Cortex of kidney (tissue), 1 donor: ENCODE measurements at places on chromosomes 11 and 22.

DNA sequence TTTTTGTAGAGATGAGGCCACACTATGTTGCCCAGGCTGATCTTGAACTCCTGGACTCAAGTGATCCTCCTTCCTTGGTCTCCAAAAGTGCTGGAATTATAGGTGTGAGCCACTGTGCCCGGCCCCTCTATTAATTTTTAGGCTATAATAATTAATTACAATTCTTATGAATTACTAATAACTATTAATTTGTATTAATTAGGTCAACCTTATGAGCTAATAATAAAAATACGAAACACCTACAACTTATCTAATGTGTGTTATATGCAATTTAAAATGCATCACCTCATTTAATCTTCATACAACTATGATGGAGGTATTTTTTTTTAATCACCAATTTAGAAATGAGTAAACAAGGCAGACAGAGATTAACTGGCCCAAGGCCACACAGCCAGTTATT lies 26.2 kb downstream of the LRP4 start:
- no peak for DNase-seq

GRCh38 chr22:50031189-50032091 lies 18.9 kb upstream of the IL17REL start:
- DNase-seq, result no peak

DNA sequence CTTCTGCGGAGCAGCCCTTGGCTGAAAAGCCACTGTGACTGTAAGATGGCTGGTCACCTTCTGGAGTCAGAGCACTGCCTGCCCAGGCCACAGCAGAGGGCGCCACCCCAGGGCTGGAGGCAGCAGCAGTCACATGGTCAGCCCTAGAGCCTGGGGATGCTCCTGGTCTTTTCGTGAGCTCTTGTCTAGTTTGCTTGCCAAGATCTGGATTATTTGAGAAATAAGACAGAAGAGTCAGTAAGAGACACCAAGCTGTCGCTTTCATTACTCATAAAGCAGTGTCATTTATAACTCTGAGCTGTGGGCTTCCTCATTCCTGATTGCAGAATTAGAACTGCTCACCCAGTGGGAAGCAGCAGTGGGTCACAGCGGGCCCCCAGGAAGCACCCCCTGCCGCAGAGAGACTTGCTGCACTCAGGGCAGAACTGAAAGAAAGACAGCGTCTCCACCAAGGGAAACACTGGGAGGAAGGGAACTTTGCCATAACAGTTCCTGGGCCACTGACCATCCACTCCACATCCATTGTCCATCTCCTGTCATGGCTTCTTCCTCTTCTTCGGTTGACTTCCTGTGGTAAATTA lies 56.7 kb downstream of the PPP6R2 start:
- no peak for DNase-seq

DNA sequence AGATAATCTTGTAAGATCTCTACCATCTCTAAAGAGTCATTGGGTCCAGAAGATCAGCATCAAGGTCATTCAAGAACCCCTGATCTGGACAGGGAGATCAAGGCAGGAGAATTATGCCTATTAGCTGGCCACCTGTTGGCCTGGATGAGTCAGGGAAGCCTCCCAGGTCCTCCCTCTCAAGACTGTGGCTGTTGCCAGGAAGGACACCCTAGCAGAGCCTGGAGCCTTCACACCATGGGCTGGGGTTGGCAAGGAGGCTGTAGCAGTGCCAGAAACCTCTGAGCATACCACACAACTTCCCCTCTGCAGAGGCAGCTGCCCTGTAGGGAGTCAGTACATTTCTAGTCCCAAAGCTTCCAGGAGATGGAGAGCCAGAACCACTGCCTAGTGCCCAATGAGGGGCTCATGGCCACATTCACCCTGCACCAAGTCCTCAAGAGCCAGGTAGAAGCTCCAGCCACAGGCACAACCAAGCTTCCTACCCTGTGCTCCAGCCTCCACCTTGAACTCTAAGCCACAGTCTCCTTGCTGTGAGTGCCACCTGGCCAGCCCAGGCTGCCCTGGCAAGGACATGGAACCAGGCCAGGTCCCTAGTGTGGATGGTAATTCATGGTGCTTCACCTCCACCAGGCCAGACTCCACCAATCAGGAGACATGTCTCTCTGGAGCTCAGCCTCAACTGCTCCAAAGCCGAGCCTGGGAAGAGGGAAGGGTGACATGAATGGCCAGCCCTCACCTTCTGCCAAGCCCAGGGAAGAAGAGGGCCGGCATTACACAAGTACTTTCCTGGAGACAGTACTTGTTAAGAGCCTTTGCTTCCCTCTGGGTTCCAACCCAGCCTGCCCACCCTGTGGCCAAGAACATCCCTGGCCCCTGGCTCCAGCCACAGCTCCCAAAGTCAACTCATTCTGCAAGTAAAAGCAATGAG lies 124.3 kb downstream of the BUD13 start:
- no peak for DNase-seq

DNA sequence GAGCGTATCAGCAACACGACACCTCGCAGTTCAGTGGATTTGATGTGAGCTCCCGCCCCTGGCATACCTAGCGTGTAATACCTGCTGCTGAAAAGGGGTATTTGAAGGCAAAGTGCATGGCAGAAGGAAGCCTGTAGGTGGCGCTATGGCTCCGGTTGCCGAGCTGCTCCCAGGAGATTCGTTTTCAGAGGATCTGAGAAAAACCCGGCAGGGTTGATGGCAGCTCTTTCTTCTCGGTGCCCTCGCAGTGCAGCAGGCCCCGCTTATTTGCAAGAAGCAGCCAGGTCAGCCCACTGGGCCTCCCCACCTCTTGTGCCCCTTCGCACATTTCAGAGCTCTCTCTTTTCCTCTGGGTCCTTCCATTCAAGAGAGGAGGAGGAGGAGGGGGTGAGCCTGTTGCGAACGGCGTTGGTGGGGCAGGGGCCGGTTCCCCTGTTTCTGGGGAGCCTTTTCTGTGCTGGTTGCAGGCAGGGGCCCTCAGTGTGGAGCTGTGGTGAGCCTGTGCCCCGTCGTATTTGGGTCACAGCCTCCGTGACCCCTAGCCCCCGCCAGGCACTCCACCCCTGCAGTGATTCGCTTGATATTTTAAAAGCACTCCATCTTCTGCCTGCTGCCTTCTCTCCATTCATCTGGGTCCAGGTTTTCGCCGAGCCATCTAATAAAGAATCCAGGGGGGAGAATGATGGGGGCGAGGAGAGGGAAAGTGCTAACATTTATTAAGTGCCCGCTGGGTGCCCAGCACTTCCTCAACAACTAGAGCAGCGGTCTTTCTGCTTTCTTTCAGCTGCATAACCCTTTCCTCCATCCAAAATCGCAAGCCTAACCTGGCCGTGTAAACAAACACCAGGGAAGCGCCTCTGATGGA lies 85.3 kb upstream of the SYT13 start:
- DNase-seq, result no peak

DNA sequence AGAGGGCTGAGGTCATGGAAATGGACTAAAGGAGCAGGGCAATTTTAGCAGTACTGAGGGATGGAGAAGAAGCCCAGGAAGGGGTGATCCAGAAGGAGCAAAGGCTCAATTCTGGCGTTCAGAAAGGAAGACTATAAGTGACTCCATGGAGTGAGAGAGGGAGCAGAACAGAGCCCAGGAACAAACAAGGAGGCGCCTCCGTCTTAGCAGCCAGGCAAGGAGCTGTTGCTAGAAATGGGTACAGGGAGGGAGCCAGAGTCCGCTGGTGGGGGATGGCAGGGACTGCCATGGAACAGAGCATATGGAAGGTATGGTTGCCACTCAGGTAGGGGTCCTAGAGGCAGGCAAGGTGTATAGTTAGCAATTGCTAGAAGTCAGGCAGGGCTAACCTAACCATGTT lies 20.5 kb upstream of the STK33 start:
- DNase-seq, result no peak

- no peak for DNase-seq
Measured at GRCh38 chr22:19605508-19606331, 81.5 kb upstream of the CLDN5 start.

GRCh38 chr22:35470903-35471321 lies 69.7 kb upstream of the RASD2 start:
- DNase-seq, result no peak

DNA sequence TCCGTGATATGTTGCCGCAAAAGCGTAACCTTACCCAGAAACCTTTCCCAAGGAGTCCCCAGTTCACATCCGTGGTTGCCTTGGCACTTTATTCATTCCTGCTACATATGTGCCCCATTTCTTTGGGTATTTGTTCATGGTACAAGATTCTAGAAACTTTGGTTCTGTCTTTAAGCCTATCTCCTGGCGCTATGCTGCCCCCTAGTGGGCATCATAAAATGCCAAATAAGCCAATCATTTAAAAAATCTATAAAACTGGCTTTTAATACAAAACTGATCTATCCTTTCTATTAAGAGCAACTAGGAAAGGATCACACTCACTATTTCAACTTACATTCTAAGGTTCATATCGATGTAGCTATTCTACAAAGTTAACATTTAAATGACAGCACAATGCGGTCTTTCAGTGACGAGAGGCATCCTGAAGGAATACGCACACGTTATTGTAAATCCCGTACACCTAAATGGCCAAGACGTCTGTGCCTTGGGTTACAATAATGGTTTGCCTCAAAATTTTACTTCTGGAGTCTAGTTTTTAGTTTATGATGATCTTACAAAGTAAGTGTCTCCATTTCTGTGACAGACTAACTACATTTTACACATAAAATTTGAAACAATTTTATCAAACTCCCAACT lies 16.2 kb downstream of the PIWIL3 start:
- no peak for DNase-seq

DNA sequence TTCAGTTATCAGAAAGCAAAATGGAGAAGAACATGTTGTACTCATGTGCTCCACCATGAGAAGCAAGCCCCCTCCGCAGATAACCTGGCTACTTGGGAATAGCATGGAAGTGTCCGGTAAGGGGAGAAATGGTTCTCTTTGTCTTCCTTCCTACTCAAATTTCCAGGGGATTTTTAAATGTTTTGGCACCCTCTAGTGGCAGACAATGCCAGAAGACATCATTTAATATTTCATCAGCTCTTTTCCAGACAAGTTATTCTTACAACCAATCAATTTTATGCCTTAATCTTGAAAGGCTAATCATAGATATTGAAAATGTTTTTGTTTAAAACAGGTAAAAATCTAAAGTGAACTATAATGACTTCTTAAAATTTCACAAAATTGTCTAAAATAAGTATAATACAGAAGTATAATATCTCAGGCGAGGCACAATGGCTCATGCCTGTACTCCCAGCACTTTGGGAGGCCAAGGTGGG lies 15.7 kb downstream of the CRTAM start:
- DNase-seq, result no peak

DNA sequence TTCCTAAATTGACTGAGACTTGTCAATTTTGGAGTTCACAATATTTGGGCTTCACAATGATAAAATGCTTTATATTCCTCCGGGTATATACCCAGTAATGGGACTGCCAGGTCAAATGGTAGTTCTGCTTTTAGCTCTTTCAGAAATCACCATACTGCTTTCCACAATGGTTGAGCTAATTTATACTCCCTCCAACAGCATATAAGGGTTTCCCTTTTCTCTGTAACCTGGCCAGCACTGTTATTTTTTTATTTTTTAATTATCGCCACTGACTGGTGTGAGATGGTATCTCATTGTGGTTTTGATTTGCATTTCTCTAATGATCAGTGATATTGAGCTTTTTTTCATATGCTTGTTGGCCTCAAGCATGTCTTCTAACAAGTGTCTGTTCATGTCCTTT lies 21.8 kb downstream of the NARS2 start:
- no peak for DNase-seq

- no peak for DNase-seq
Measured at GRCh38 chr22:49590381-49590780, 237.3 kb downstream of the BRD1 start.

DNA sequence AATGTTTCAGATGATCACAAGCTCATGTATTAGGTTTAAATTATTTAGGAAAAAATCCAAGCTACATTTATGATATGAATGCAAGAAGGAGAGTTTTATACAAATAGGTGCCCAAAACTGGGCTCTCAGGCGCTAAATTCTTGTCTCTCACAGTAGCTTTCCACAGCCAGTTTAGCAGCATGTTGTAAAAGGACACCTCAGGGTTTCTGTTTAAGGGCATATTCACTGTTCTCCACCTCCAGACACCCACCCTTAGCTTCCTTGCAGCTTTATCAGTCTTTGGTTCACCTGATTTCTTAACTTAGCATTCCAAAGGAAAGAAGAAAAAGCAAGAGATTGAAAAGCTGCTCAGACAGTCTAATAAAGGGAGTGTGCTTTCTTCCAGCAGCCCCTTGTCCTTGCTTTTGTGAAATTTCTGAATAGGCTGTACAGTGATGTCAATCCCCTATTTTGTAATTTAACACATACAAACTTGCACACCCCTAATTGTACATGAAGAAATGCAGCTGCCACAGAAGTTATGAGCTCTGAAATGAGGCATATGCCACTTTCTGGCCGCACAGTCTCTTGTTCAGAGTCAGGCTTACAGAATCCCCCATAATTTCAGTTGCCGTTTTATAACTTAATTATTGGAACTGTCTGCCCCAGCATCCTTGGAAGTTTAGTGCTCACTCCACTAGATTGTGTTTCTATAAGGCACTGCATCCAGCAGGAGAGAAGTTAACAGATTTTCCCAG lies 262.1 kb downstream of the DDX10 start:
- no peak for DNase-seq

- DNase-seq, result no peak
Measured at GRCh38 chr11:134258577-134258976, 5.2 kb downstream of the ACAD8 start.

DNA sequence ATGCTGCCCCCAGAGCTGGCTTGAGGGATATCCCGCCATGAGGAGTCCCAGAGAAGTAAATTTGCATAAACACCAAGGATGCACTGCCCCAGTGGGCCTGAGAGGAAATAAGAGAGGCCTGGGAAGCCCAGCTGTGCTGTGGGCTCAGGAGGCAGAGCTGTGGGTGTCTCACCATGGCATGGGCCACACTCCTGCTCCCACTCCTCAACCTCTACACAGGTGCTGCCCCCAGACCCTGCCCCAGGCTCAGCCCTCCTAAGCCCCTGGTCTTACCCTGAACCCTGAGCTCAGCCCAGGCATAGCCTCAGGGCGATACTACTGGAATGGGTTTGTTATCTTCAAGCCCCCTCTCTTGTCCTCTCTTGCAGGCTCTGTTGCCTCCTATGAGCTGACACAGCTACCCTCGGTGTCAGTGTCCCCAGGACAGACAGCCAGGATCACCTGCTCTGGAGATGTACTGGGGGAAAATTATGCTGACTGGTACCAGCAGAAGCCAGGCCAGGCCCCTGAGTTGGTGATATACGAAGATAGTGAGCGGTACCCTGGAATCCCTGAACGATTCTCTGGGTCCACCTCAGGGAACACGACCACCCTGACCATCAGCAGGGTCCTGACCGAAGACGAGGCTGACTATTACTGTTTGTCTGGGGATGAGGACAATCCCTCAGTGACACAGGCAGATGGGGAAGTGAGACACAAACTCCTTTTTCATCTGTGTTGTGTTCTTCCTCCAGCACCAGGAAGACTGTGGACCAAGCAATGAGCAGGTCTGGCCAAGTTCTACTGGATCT lies 59.9 kb downstream of the GGTLC2 start:
- no peak for DNase-seq

- no peak for DNase-seq
Measured at GRCh38 chr22:46971099-46971763, 208.8 kb downstream of the TBC1D22A start.

- DNase-seq, result no peak
Measured at GRCh38 chr11:31809857-31810778, 1.0 kb downstream of the PAX6 start.

GRCh38 chr11:59899532-59899931 lies 20.9 kb downstream of the OOSP3 start:
- DNase-seq, result no peak

GRCh38 chr11:13291800-13292199 lies 14.2 kb downstream of the BMAL1 start:
- DNase-seq, result no peak
